ENCODE measurements at places on chromosomes 2 and 18.

DNA sequence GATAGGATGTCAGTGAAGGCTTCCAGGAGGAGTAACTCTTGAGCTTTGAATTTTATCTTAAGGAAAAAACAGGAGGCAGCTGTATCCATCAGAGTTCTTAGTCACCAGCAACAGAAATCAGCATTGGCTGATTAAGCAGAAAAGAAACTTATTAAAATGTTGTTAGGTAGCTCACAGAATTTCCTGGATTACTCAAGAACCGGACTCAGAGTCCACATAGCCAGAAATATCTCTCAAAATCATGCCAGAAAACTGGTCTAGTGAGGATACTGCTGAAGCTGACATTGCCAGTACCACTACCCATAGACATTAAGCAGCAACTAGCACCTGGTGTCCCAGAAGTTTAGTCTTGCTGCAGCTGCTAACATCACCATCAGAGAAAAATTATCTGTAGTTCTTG lies 10.1 kb upstream of the AFTPH start:
- no peak for DNase-seq

- DNase-seq = no peak
These were observed 147.1 kb downstream of the CCBE1 start for GRCh38 chr18:59550174-59550516.

- no peak for DNase-seq
These were observed 66.0 kb downstream of the TCF4 start for GRCh38 chr18:55522011-55522410.

- DNase-seq = no peak
These were observed 41.4 kb downstream of the STARD6 start for GRCh38 chr18:54316071-54316820.

- DNase-seq = no peak
These were observed 23.8 kb downstream of the FHL2 start for GRCh38 chr2:105375001-105375561.

DNA sequence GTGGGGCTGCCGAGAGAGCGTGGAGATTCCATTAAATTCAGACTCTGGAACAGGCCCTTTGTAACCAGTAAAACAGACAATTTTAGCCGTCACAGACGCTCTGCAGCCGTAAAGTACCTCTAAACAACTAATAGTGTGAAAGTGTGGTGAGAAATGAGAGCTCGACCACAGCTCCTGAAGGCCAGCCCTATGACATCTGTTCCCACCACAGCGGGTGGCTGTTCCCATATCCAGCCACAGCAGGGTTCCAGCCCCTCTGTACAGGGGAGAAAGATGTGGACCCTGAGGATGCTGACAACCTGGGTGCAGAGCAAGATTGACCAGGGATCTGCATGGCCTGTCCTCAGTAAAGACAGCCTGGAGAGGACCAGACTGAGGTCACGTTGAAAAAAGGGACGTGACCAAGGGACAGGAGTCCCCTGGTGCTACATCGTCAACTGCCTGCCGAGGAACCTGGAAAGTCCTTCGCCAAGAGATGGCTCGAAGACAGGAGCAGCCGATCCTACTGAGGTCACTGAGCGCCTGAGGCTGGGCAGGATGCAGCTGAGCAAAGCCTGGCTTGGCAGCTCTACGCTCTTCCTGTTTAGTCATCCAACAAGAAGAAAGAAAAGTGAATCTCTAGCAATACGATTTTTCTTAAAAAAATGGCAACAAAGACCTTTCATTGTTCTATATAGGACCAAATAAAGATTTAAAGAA lies 831.7 kb downstream of the RNF144A start:
- DNase-seq = no peak

GRCh38 chr2:69798909-69799526 lies 30.4 kb upstream of the GMCL1 start:
- no peak for DNase-seq

DNA sequence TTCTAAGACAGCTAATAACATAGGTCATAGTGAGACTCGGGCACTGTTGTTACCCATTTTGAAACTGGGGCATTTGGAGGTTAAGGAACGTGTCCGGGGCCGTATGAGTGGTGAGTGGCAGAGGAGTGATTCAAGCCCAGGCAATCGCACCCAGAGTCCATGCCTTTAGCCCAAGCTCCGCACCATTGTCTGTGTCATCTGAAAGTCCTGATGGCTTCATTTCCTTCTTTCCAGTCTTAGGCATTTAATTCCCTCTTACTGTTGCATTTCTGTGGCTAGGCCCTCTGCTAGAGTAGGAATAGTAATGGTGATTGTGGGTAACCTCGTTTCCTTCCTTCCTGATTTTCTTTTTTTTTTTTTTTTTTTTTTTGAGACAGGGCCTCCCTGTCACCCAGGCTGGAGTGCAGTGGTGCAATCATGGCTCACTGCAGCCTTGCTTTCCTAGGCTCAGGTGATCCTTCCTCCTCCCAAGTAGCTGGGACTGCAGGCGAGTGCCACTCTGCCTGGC lies 49.8 kb upstream of the ASB1 start:
- no peak for DNase-seq

- DNase-seq = no peak
These were observed 73.1 kb downstream of the BOD1L2 start for GRCh38 chr18:57219964-57220363.

- DNase-seq = no peak
These were observed 427.3 kb downstream of the DCDC2C start for GRCh38 chr2:4130651-4131050.

GRCh38 chr18:3623769-3624545 lies 174.0 kb downstream of the TGIF1 start:
- DNase-seq = no peak

GRCh38 chr2:144914113-144914512 lies 394.2 kb upstream of the ZEB2 start:
- no peak for DNase-seq

DNA sequence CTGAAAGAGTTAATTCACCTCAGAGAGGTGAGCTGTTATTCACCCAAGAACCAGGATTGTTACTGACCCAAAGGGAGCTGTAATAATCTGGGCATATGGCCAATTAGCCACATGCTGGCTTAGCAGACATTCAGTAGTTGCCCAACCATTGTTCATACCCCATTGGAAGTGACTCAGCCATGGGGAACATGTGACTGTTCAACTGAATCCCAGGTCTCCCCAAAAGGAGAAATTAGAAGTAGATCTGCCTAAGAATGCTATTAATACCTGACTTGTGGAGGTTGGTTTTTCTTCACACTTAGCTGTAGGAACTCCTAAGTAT lies 272.6 kb upstream of the UBE2E3 start:
- DNase-seq = no peak

- no peak for DNase-seq
These were observed 38.3 kb upstream of the WDR75 start for GRCh38 chr2:189402932-189403331.

DNA sequence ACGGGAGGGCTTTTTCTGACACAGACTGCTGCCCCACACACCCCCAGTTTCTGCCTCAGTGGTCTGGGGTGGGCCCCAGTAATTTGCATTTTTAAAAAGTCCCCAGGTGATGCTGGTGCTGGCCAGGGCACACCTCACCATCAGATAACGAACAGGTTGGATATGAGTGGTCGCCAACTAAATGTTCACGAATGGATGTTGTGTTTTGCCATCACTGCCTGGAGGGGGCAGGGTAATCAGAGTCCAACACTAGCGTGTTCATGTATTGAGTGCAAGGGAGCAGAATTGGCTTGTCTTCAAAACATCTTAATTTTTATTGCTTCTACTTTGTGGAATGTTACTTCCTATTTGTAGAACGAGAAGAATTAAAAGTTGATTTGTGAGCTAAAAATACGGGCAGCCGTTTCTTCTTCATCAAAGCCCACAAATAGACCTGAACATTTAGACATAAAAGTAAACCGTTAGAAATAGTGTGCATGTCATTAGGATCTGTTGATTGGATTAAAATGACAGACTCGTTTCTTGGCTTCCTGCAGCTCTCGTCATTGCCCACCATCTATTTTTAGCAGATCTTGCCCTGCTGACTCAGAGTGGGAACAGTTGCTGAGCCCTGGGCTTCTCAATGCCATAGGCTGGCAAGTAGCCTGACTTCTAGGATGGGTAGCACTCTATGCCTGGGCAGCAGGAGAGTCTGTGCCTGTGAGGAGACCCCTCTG lies 45.2 kb downstream of the NCK2 start:
- no peak for DNase-seq

- DNase-seq = no peak
These were observed 9.5 kb downstream of the DCC start for GRCh38 chr18:52349498-52349897.

DNA sequence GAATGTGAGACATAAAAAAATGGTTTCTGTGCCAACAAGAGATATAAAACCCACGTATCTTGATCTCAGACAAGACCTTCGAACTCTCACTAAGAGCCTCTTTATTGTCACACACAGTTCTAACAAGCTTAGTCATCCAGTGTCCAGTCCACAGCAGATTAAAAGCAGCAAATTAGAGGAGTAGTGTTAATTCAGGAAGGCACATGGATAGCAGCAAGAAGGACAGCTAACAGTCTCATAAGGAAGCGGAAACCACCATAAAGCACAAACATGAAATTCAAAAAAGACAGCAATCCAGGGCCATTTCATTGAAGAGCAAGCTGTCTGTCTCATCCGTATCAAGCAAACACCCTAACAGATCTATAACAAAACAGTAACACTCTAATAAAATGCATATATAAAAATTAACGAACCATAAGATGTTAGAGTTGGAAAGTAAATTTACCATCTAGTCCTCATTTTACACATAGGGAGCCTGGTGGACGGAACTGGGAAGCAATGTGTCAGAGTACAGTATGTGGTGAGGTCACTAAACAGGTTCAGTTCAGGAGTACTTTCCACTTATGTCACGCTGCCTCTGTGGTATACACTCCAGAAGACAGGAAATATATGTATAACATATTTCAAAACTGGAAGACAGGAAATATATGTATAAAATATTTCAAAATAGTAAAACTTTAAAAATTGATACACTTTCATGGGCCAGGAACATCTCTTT lies 18.3 kb downstream of the AAK1 start:
- DNase-seq = no peak

DNA sequence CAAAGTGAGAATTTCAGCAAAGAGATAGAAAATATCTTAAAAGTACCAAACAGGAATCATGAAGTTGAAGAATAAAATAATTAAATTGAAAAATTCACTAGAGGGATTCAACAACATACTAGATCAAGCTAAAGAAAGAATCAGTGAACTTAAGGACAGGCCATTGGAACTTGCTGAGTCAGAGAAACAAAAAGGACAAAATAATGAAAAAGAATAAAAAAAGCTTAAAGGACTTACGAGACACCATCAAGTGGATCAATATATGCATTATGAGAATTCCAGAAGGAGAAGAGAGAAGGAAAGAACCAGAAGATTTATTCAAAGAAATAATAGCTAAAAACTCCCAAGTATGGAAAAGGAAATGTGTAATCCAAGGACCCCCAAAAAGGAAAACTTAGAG lies 158.4 kb downstream of the SLC4A10 start:
- no peak for DNase-seq

GRCh38 chr2:167052825-167053224 lies 164.5 kb downstream of the XIRP2 start:
- DNase-seq = no peak

DNA sequence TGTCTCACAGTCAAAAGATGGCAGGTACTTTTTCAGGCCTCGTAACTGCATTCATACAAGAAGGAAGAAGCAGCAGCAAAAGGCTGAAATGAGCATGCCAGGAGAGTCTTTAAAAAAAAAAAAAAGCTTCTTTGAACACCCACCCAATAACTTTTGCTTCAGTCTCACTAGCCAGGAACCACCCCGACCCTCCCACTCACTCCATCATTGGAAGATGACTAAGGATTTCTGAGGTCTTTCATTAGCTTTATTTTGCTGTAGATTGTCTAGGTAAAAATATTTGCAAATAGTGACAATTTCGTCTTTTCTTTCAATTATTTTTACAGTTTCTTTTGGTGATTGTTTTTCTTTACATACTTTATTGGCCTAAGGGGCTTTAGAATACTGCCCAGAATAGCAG lies 37.9 kb downstream of the RBBP8 start:
- DNase-seq = no peak

GRCh38 chr18:62658028-62658427 lies 57.3 kb upstream of the PHLPP1 start:
- no peak for DNase-seq

- DNase-seq = no peak
These were observed 1.6 kb downstream of the PLCL1 start for GRCh38 chr2:197805715-197806633.

- DNase-seq = no peak
These were observed at the start of gene FRZB for GRCh38 chr2:182866461-182867406. Gene FRZB, minus strand, starts transcription at chr2:182866637. Its CDS starts 85 bp downstream, at chr2:182866552.
